ENCODE measurements at places on chromosomes 5 and 9.

- no peak for DNase-seq
Measured at GRCh38 chr9:101478906-101479305, 43.3 kb upstream of the ALDOB start.

DNA sequence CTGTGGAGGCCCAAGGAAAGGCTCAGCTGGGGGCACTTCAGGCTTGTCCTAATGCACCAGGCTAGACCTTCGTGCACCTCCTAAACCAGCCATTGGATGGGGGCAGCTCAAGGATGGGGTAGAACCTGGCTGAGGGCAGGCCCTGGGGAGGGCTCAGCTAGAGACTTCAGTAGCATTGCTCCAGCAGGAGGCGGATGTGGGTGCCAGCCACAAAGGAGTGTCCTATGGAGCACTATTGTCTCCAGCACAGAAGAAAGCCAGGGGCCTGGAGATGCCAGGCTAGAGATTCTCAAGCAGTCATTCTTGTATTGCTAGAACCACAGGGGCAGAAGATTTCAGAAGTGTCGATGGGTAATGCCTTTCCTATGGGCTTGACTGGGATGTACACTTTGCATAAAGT, 131.8 kb downstream of the SYK start:
- no peak for DNase-seq

DNA sequence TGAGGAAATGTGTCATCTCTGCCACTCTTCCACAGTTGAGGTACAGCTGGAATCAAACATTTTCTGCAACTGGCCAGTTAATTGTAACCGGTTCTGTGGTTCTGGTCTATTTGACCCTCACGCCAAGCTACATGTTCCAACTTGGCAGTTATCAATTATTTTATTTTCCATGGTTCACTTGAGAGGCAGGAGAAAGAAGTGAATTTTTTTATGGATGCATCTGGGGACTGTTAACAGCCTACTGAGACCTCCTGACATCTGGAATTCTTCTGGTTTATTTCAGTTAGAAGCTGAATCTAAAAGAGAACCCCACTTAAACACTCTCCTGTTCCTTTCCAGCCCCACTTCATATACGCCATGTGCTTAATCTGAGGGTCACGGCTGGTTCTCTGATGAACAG, 372.3 kb downstream of the DNAH5 start:
- DNase-seq, result no peak

DNA sequence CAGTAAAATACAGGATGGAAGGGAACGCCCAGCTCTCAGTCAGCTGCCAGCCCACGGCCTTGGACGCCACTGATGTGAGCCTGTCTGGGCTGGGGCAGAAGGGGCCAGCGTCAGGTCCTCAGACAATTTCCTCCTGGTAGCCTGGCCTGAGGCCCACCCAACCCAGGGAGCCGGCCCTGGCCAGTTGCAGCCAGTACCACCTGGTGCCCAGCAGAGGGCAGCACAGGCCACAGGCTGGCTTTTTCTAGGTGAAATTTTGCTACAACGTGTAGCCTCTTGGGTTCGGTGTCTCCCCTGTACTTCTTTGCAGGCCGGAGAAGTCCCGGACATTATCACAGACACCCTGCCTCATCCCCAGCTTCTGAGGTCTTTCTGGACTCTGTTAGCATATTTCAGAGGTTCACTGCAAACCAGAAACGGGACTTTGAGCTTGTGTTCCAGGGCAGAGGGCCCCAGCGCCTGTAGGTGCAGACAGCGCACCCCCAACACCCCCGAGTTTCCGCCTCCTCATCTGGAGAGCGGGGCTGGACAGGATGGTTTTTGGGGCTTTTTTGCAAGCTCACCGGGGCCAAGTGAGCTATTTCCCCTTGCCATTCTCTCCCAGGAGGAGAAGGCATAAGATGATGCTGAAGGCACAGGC, 45.9 kb upstream of the KCNMB1 start:
- DNase-seq, result peak; percentile 64

DNA sequence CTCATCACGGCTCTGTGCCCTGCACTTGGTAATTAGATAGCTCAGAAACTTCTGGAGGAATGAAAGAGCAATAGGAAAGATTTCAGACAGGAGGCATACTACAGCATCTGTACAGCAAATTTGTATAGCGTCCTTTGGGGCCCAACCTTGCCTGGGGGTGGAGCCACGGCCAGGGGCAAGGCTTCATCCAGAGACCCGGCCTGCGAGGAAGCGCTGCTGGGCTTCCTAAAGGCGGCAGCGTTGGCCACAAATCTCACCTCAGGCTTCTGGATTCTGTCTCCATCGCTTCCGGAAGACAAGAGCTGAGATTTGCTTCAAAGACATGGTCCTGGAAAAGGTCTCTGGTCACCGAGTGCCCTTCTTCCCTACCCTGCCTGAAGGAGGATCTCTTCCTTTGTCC, 12.2 kb upstream of the SPATA31D1 start:
- no peak for DNase-seq

GRCh38 chr5:57681942-57682341, 199.3 kb upstream of the ACTBL2 start:
- DNase-seq, result no peak

- DNase-seq, result no peak
Measured at GRCh38 chr5:74070766-74071165, 444.8 kb downstream of the ARHGEF28 start.

- DNase-seq, result no peak
Measured at GRCh38 chr9:23380821-23381220, 445.2 kb downstream of the ELAVL2 start.

DNA sequence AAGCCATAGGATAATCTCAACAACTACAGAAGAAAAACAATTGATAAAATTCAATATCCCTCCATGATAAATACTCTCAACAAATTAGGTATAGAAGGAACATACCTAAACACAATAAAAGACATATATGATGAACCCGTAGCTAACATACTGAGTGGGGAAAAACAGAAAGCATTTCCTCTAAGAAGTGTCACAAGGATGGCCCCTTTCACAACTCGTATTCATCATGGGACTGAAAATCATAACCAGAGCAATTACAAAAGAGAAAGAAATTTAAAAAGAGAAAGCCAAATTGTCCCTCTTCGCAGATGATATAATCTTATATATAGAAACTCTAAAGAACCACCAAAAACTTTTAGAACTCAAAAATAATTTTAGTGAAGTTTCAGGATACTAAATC, 146.3 kb upstream of the RGMB start:
- no peak for DNase-seq

- DNase-seq, result no peak
Measured at GRCh38 chr5:124399426-124399961, 346.9 kb downstream of the ZNF608 start.

DNA sequence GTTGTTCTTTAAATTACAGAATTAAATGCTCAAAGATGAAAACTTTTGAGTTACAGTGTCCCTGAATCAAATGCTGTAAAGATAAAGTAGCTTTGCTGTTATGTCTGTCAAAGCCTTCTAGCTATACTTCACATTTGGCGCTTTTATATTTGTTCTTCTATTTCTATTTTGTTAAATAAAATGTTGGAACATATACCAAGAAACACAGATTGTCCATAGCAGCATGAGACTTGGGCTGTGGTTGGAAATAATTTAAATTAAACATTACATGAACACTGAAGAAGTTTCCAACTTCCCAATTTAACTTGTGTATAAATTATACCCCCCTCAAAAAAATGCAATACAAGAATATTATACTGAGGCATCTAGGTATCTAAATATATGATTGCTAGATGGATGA, 249.8 kb downstream of the NR2F1-AS1 start:
- no peak for DNase-seq

DNA sequence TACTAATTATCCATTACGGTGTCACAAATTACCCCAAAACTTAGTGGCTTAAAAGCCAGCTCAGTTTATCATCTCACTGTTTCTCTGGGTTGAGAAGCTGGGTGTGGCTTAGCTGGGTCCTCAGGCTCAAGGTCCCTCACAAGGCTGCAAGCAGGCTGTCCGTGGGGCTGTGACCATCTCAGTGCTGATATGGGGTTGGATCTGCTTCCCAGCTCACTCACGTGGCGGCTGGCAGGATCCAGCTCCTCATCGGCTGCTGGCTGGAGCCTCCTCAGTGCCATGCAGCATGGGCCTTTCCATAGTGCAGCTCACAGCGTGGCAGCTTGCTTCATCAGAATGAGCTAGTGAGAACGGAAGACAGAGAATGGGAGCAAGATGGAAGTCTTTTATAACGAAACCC, 128.5 kb upstream of the CPEB4 start:
- DNase-seq, result no peak

- no peak for DNase-seq
Measured at GRCh38 chr5:95963650-95964410, 2.2 kb upstream of the ELL2 start.

DNA sequence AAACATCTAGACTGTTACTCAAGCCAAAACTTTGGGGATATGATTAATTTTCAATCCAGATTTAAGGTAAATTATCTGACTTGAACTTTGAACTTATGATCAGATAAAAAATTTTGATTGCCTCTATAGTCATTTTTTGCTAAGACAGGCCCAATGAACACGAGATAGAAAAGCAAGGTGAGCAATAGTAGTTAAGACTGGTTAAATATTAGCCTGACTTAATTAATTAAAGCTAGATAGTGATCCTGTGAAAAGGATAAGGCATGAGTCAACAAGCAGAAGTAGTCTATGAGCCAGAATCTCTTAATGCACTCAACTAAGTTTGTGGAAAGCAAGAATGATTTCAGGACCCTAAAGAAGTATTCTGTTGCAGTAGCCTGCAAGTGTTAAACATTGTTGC, 66.5 kb downstream of the PDE4D start:
- DNase-seq, result no peak

- DNase-seq, result no peak
Measured at GRCh38 chr5:73180566-73180965, 7.6 kb downstream of the TMEM174 start.

- DNase-seq, result no peak
Measured at GRCh38 chr5:150073677-150074076, 12.7 kb downstream of the CSF1R start.

DNA sequence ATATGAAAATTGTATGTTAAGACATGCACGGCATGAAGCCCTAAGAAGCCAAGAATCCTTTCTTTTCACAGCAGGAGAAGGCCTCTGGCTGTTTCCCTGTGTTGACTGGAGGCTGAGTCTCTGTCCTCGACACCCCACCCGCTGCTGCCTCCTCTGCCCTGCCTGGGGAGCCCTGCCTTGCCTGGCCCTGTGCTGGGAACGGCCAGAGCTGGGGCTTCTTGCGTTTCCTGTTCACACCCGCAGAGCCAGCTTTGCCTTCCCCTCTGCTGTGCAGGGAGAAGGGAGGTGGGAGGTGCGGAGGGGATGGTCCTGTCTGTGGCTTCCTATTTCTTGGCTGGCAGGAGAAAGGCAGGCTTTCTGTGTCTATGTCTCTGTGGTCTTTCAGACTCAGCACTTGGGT, 6.9 kb upstream of the GMCL2 start:
- no peak for DNase-seq

DNA sequence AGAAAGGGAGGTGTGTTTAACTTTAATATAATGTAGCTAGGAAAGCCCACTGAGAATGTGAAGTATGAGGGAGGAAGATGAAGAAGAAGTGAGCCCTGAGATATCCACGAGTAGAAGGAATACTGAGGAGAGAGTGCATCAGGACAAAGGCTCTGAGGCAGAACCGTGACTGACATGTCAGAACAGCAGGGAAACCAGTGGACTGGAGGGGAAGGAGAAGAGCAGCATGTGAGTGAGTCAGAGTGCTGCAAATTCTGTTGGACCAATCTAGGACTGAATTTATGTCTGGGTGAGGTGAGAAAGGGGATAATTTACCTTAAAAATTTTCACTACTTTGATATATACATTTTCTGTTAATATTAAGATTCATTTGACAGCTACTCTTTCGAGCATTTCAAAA, 110.3 kb downstream of the ST8SIA4 start:
- no peak for DNase-seq

DNA sequence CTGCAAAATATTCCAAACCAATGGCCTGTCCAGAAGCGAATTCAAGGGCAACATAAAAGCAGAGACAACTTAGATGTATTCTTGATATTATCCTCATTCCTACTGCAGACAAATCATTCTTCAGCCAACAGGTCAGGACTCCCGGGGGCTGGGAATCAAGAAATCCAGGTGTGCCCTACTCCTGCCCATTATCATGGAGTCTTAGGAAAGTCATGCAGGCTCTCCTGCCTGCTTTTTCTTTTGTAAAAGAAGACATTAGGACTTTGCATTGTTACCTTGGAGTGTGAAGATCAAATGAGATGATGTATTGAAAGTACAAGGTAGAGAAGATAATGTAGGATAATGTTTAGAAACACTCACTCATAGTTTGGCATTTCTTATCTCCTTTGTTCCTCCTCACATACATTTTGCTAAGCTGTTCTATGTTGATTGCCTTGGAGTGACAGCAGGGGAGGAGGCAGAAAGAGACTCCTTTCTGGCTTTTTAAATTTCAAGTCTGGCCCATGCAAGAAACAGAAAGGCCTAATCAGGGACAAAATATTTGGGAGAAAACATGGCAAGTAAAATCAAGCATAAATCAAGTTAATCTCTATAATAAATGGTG, 113.8 kb downstream of the SV2C start:
- no peak for DNase-seq

DNA sequence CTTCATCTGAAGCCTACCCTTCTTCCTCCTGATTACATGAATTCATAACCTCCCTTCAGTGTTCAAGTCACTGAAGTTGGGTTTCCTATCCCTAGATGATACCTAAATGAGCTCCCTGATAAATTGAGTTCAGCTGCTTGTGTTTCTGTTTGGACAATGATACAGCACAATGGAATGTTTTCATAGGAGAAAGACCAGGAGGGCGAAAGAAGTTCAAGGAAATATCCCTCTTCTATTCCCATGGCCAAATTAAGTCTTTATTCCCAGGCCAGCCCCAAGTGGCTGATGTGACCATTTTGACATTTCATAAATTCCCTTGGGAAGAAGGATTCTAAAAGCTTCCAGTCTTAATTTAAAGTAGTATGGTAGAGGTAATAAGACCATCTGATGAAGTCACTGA, 555.8 kb upstream of the CLINT1 start:
- DNase-seq, result no peak

DNA sequence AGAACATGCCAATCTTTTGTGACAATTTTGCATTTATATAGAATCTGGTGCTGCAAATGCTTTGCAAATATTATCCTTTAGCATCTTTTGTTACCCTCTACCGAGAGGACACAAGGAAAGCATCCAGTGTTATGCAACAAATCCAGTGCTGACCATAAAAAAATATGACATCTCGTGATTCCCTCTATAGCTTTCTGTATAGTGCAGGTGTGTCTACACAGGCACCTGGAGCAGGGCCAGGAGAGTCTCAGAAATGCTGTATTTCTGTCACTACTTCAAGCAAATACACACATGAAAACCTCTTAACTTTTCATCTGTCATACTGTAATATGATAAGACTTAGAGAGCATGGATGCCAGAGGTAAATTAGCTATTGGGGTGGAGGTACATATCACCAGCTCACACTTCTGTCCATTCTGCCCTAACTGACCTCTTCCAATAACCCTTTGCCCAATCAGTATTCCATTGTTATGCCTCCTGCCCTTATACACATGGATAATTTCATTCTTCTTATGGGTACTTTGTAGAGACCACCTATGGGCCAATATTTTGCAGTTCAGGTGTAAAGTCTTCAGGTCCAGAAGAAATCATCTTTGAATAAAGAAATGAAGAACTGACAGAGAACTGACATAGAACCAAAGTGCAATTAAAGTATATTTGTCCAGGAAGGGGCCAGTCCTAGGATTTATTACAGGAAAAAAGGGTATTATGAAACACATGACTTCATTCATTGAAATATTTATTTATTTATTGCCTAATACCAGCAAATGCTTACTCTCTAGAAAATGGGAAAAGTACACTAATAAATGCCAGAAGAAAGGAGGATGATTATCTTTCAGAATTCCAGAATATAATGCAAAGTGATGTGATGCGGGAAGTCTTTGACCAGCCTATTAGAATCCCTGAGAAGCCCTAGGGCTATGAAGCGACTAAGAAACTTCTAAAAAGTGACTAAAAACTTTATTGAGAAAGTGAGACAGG, 106.5 kb downstream of the EPB41L4A start:
- no peak for DNase-seq
